EH (cell line): ENCODE measurements at places on chromosomes 11 and 22.

DNA sequence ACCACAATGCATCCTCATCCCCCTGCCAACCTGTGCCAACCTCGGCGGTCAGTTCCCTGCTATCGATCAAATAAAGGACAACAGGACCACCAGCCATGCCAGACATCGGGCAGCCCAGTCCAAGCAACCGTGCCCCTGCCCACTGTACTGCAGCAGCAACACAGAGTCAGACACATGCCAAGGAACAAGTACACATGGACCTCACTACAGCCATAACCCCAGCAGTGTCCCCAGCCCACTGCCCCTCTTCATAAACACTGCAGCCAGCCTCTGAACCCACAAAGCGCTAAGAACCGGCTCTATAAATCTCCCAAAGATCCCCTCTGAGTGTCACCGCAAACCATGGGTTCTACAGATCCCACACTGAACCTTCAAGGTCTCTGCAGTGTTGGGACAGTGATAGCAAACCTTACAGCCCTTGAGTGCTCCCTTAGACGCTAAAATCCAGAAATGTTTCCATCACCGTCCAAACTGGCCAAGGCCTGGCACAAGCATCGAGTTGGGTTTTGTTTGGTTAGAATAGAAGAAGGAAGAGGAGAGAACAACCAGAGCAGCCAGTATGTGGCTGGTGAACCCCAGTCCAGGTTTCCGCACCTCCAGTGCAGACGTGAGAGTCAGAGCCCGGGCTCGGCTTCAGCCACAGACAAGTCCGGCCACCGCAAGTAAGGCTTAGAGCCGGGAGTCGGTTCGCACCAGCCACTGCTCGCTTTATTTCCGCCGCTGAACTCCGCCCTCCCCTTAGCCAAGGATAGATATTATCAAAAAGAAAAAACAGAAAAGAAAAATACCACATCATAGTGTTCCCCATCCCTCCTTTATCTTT lies 7.9 kb downstream of the PAX6 start:
- DNase-seq, result no peak

DNA sequence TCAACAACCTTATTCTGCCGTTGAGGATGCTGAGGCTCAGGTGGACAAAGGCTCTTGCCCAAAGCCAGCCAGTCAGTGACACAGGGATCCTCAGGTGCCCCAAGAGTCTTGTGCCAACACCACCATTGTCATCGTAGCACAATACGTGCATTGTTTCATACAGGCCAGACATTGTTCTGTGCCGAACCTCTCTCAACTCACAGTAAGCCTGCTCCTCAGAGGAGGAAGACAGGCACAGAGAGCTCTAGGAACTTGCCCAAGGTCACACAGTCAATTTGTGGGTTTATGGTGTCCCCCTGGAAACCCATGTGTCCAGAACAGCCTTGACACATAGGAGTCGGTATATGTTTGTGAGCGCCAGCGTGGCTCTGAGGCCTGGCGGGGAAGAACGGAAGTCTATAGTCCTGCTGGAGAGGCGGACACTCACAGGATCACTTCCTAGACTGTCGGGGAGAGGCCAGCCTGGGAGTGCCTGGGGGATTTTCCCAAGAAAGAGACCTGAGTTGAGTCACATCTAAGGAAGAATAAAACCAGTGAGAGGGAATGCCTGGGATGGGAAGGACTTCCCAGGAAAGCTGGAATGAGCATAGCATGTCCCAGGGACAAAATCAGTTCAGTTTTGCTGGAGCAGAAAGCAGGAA lies 20.2 kb downstream of the LIF start:
- DNase-seq, result peak; percentile 49

GRCh38 chr11:59761993-59762392 lies 6.8 kb downstream of the STX3 start:
- DNase-seq, result no peak

- DNase-seq, result no peak
Measured at GRCh38 chr11:106456647-106457046, 379.2 kb downstream of the AASDHPPT start.

GRCh38 chr11:128551611-128552335 lies 35.6 kb downstream of the ETS1 start:
- no peak for DNase-seq

DNA sequence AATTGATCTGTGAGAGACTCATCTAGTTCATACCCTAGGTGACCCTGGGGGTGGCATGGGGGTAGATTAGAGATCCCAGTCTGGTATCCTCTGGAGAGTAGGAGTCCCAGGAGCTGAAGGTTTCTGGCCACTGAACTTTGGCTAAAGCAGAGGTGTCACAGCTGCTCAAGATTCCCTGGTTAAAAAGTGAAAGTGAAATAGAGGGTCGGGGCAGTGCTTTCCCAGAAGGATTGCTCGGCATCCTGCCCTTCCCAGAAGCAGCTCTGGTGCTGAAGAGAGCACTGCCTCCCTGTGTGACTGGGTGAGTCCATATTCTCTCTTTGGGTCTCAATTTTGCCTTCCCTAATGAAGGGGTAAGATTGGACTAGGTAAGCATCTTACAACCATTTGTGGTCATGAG lies 653 bp downstream of the IL18BP start:
- DNase-seq, result peak; percentile 80

DNA sequence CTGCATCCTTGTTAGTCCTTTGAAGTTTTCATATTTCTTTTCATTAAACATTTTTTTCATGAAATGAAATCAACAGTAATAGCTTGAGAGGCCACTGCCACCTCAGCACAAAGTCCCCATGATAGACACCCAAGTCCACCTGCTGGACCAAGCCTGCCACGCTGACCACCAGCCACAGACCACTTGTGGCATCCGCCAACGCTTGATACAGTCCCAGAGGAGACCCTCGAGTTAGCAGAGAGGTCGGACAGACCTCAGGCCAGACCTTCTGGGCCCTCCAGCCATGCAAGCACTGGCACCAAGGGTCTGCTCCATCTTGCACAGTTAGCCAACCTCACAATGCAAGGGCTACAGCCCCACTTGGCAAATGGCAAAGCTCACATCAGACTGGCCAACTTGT lies 91.8 kb upstream of the RTL6 start:
- DNase-seq, result no peak

- DNase-seq, result no peak
Measured at GRCh38 chr22:48207919-48208535, 1445.6 kb downstream of the TBC1D22A start.

- no peak for DNase-seq
Measured at GRCh38 chr11:125124618-125124992, 13.2 kb upstream of the TMEM218 start.

- DNase-seq, result peak; percentile 81
Measured at GRCh38 chr22:20437613-20438426, at the start of gene SCARF2. Gene SCARF2, minus strand, starts transcription at chr22:20437825. Its CDS starts 71 bp downstream, at chr22:20437754.

DNA sequence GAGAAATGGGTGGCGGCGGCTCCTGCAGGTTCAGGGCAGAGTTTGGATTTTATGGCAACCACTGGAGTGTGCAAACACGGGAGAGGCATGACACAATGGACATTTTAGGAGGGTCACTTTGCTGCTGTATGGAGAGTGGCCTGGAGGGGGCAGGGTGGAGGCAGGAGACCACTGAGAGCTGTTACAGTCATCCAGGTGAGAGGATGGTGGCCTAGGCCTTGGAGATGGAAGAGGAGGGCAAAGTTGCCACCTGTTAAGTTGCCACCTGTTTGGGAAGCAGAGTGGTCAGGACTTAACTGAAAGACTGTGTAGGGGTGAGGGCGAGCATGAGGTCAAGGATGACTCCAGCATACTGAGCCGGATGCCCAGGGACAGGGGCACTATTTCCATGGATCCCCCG lies 2.3 kb upstream of the RAD9A start:
- DNase-seq, result no peak

GRCh38 chr22:45886540-45886939 lies 90.4 kb downstream of the WNT7B start:
- DNase-seq, result no peak

GRCh38 chr22:49011379-49011768 lies 816.3 kb downstream of the BRD1 start:
- no peak for DNase-seq
